ENCODE measurements at places on chromosomes 3 and 15. TPM values are rescaled to one million over a fixed set of nuclear protein-coding genes. Genes with fewer than 3 reads are reported as not detected.

SCG3 gene
- total RNA-seq = not detected

ATP1B3 gene
- 102 TPM for total RNA-seq

RBP2 gene
- total RNA-seq = not detected

GOLGA6B gene
- total RNA-seq = 0.51 TPM

LTK gene
- total RNA-seq = 1.7 TPM

GOLGA8M gene
- total RNA-seq = 0.89 TPM
